Posterior cingulate gyrus (tissue), 11 donors: ENCODE measurements at places on chromosomes 3 and 15.

- no peak for DNase-seq
Measured at GRCh38 chr3:170634663-170635384, 48.9 kb upstream of the SLC7A14 start.

- DNase-seq: no peak
Measured at GRCh38 chr15:89654847-89655805, at the start of gene KIF7. Gene KIF7, minus strand, starts transcription at chr15:89655467. Its CDS starts 2,537 bp downstream, at chr15:89652930.

DNA sequence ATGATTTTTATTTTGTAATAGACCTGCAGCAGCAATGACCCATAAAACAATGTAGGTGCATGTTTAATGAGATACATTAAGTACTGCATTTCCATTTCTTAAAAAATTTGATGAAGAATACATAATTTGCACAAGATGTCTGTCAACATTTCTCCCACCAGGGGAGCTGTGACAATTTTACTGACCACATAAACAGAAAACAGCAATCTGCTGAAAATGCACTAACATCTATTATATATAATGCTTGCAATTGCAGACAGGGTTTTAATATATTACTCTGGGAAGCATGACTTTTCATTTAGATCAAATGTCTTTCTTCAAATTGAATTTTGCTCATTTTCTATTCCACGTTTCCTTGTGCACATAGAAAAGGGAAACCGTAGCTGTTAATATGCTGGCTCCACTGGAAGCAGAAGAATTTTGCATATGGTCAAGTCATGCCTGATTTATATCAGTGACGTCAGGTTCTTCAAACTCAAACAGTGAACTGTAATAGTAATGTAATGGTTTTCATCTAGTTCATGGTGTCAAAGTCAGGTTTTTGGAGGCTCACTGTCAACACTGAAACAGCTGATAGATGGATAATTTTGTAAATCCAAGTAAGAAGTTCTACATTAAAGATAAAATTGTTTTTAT is 79.8 kb upstream of the IGF1R start:
- DNase-seq: no peak

- DNase-seq: no peak
Measured at GRCh38 chr3:79516795-79517194, 251.0 kb downstream of the ROBO1 start.

- DNase-seq: no peak
Measured at GRCh38 chr3:186004209-186004608, 66.4 kb upstream of the TRA2B start.

DNA sequence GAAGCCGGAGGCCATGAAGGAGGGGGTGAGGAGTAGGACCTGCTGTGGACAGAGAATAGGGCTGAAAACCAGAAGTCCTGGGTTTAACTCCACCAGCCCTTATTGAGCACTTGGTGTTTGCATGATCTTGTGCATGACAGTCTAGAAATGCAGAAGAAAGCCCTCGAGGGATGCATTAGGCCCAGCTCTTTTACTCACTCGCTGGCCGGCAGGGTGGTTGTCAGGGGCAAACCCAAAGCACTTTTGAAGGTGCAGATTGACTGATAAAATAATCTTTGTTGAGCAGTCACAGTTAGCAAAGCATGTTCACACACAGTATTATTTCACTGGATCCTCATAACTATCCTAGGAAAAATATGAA is 55.3 kb downstream of the CORO2B start:
- no peak for DNase-seq

DNA sequence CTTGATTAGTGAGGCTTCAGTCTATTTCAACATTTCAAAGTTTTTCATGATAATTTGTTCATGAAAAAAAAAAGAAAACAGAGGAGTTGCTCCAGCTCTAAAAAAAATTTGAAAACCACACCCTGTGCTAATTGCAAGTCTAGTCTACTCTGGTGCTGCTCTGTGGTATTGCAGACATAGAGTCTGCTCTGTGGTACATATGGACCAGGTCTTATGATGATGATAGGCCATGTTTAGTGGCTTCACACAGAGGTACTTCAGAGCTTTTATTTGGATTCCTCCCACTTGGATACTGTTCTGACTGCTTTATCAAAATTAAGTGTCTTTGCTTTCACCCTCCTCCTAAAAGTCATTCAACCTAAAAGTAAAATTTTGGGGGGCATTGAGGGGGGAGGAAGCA is 160.8 kb downstream of the ALCAM start:
- DNase-seq: no peak

DNA sequence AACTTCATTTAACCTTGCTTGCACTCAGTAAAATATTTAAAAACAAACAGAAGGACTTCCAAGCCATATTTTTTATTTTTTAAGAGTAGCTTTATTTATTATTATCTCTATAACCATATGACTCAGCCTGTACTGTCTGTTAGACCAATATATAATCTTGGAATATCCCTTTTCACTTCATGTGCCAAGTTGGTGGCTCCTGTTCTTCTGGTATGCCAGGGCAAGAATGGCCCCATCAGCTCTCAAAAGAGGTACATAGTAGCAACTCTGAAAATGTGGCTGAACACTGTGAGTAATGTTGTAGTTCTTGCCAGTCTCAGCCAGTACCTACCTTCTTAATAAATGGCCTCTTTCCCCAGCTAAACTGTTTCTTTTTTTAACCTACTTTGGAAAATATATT is 257.0 kb upstream of the UBE2E1 start:
- DNase-seq: no peak

DNA sequence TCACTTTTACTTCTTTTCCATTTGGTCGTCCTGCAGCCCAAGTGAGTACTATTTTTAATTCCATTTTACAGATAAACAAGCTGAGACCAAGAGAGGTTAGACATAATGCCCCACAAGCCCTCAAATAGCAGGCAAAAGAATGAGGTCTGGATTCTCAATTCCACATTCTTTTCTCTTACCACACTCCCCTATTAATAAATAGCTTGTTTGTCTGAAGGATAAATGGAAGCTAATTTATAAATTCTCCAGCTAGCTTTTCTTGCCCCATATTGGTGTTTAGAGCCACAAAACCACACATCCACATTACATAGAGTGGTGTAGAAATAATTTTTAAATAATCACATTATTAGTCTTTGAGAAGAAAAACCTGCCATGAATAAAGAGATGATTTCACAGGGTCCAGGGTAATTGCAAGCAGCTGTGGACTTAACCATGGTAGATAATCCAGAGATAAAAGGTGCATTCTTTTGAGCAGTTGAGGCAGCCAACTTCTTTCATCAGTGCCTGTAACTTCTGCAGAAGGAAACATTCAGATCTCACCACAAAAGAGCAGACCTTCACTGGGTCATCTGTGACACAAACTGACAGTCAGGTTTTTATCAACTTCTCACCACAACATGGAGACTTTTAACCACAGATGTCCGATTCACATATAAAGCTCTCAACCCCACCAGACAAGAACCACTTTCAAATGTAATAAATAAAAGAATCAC is 313.4 kb upstream of the STT3B start:
- no peak for DNase-seq

DNA sequence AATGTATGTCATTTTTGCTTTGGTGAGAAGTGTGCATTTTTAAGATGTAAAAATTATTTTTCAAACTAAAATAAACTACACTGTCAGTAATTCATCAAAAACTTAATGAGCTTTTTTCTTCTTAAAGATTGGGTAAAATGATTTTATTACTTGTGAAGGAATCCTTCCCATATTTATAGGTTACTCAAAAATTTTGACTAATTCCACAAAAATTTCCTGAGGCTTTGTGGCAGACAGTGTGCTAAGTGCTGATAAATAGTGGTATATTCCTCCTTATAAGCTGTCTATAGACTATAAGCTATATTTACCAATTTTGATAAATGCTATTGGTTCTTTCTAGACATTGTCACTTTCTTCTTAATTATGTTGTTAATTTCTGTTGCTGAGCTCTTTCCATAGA is 284.5 kb upstream of the SEMA6D start:
- no peak for DNase-seq
